Small intestine (tissue), 16 donors: ENCODE measurements at places on chromosomes 11 and 22.

GRCh38 chr11:69440876-69441275, 40.6 kb upstream of the LINC01488 start:
- no peak for DNase-seq

DNA sequence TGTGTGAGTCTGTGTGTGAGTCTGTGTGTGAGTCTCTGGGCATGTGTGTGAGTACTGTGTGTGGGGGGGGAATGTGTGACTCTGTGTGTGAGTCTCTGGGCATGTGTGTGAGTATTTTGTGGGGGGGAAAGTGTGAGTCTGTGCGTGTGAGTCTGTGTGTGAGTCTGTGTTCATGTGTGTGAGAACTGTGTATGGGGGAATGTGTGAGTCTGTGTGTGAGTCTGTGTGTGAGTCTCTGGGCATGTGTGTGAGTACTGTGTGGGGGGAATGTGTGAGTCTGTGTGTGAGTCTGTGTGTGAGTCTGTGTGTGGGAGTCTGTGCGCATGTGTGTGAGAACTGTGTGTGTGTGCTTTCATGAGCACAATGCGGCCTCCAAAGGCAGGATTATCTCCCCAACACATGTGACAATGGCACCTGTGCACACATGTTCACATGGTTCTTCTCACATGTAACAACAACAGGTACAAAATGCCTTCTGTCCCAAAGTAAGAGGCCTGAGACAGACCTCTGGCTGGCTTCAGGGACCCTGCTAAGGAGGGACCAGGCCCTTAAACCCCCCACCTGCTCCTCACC, 1.6 kb downstream of the CD5 start:
- no peak for DNase-seq

- peak; percentile 81 for DNase-seq
These were observed 9.0 kb upstream of the OSM start for GRCh38 chr22:30275625-30276024.

DNA sequence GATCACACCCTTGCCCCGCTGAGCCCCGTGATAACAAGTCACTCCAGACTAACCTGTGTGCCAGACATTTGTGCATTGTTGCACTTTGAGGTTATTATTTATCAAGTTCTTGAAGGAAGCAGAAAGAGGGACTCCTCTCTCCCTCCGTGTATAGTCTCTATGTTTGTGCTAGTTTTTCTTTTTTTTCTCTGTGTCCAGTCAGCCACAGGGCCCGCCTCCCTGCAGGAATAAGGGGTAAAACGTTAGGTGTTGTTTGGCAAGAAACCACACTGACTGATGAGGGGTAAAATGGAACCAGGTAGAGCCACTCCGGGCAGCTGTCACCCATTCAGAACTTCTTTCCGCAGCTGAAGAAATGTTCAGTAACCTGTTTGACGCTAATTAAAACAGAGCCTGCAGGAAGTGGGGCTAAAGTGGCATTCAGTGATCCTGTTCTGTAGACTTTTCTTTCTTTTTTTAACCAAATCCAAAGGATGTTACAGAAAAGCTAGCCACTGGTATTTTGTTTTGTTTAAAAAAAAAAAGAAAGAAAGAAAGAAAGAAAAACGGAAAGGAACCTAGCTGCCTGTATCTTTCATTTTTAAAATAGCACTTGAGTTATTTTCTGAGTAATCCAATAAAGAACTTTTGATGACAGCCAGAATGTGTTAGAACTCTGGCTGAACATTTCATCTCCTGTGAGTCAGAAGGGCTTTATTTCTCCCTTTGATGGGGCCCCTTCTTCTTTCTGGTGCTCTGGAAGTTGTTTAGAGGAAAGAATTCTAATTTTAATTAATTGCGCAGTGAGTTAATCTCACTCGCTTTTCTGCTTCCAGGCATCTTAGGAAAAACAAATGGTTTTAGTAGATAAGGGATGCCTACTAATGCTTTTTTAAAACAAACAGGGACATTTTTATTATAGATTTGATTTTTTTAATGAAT, 58.2 kb downstream of the COMMD9 start:
- DNase-seq: no peak

DNA sequence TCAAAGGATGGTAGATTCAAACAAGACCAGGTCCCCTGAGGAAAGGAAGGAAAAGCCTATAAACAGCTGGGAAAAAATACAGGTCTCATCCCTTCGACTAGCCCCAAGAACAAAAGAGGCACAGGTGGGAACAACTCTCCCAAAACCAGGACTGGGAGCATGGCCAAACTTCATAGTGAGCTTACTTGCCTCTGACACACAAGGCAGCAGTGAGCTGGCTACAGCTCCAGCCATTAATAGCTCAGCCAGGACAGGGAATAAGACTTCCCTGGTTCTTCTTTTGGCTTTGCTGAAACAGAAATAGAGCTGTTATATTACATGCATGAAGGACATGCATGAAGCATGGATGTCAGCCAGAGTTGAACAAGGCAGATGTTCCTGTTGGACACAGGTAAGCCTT, at the start of gene OR10A2:
Gene OR10A2 (plus strand): TSS at position 97 of the 400 bp plus-strand sequence. CDS start 6,698 bp downstream, outside the sequence.
- no peak for DNase-seq
